Sigmoid colon (tissue), 7 donors: ENCODE measurements at places on chromosomes 11 and 22. TPM values are rescaled to one million over a fixed set of nuclear protein-coding genes. Genes with fewer than 3 reads are reported as not detected.

- DNase-seq = no peak
These were observed 64.2 kb upstream of the BLID start for GRCh38 chr11:122179961-122180834.

- DNase-seq = no peak
These were observed 229.9 kb downstream of the MN1 start for GRCh38 chr22:27571463-27572277.

DNA sequence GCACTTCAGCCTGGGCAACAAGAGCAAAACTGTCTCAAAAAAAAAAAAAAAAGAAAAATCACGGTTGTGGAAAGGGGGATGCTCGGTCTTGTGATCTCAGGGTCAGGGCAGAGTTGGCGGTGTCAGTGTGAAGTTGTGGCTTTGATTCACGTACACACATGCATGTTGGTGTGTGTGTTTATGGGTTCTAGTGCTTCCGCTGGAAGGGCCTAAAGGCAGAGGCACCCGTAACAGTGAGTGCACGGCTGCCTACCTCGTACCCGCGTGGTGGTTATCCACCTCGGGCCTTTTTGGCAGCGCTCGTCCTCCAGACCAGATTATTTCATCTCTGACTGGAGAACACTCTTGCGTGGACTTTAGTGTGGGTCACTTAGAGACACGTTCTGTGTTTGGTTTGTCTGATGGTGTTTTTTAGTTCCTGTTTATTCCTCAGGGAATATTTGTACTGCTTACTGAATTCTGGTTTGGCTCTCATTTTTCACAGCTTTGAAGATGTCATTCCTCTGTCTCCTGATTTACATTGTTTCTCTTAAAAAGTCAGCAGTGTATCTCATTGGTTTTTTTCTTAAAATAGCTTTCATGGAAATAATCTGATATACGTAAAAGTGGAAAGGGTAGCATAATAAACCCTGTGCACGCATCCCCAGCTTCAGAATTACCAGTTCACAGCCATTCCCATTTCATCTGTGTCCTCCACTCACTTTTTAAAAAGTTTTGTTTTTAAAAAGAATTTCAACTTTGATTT, 15.6 kb downstream of the ZBED4 start:
- no peak for DNase-seq

GRCh38 chr11:19970944-19971343, 189.3 kb downstream of the DBX1 start:
- no peak for DNase-seq

GRCh38 chr11:123653827-123654565, 428 bp downstream of the SCN3B start:
- DNase-seq = peak; percentile 66

Gene OSM
- total RNA-seq = 6.2 TPM

Gene GAB4
- total RNA-seq = not detected

Gene OR52I1
- total RNA-seq = not detected

Gene SLC5A1
- not detected for total RNA-seq

Gene FHIP1B
- 66.0 TPM for total RNA-seq

Gene EIF4G2
- total RNA-seq = 483 TPM

Gene RAB36
- 5.3 TPM for total RNA-seq
